ENCODE measurements at places on chromosomes 4 and X. TPM values are rescaled to one million over a fixed set of nuclear protein-coding genes. Genes with fewer than 3 reads are reported as not detected.
A peak's percentile ranks its signal among the peaks of the same experiment; 100 is the strongest.

- DNase-seq: no peak
Measured at GRCh38 chrX:132378281-132378680, 110.6 kb downstream of the MBNL3 start.

DNA sequence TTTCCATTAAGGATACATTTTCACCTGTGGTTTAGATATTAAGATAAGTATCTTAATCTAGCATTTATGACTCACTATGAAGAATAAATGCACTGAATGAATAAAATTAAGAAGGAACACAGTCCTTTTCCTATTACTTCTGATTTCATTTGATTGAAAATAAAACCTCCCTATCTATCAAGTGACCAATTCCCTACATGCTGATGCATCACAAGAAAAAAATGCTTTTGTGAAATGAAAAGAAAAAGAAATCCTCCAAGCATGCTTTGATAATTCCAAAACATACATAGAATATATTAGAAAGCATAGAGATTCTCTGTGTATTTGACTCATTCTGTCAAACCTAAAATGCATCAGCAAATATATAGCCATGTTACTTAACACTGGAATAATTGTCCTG lies 37.1 kb downstream of the PCDH10 start:
- DNase-seq: no peak

DNA sequence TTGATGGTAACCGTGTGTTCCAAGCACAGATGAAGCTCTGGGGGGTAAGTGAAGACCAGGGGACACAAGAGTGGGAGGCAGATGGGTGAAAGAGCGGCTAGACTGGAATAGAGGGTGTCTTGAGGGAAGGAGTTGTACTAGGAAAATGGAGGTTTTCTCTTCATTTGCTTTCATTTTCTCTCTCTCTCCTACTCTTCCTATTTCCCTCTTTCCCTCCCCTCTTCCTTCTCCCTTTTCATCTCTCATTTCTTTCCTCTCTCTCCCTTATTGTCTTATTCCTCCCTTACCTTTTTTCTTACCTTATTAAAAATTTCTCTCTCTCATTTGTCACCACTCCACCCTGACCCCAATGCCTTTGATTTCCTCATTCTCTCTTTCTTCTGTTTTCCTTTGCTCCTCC lies 3.0 kb downstream of the ITGB1BP2 start:
- no peak for DNase-seq

DNA sequence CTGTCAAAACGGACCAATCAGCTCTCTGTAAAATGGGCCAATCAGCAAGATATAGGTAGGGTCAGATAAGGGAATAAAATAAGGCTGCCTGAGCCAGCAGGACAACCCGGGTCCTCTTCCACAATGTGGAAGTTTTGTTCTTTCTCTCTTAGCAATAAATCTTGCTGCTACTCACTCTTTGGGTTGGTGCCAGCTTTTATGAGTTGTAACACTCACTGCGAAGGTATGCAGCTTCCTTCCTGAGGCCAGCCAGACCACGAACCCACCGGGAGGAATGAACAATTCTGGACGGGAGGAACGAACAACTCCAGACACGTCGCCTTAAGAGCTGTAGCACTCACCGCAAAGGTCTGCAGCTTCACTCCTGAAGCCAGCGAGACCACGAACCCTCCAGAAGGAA lies 287.8 kb downstream of the RAPGEF2 start:
- DNase-seq: no peak

GRCh38 chrX:18098763-18099162 lies 121.9 kb downstream of the BEND2 start:
- DNase-seq: no peak

DNA sequence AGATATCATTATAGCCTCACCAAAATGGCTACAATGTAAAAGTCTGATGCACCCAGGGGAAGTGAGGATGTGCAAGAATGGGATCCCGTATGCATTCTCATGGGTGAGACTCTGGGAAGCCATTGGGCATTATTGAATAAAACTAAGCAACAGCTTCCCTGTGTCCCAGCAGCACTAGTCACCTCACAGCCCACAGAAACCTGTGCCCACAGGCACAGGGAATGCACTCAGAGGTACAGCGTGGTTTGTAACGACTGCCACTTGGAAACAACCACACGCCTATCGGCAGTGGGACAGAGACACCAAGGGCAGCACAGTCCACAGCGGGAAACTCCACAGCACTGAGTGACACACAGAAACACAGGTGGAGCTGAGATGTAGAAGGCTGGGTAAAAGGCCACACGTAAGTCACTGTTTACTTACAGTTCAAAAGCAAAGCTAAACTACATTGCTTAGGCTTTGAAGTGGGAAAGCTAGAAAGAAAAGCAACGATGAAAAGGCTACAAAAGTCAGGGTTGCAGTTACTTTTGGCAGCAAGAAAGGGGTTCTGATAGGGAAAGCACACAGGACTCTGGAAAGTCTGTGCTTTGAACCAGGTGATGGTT lies 69.2 kb downstream of the HAUS3 start:
- no peak for DNase-seq

DNA sequence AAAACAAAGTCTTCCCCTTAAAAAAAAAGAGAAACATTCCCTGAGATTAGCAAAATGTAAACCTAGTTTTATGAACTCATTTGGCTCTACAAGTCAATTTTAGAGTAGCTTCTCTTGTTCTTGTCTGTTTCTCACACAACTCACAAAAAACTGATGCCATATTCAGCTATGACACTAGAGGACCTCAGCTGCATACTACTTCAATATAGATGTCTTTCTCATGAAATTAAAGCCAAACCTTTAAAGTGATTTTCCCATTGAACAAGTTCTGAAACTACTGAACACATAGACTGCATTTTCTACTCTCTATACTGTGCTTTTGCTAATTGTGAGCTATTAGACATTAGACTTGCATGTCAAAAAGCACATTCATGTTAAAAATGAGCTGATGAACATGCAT lies 49.8 kb downstream of the TBCK start:
- no peak for DNase-seq

- DNase-seq: no peak
Measured at GRCh38 chr4:36064117-36064516, 180.2 kb downstream of the ARAP2 start.

DNA sequence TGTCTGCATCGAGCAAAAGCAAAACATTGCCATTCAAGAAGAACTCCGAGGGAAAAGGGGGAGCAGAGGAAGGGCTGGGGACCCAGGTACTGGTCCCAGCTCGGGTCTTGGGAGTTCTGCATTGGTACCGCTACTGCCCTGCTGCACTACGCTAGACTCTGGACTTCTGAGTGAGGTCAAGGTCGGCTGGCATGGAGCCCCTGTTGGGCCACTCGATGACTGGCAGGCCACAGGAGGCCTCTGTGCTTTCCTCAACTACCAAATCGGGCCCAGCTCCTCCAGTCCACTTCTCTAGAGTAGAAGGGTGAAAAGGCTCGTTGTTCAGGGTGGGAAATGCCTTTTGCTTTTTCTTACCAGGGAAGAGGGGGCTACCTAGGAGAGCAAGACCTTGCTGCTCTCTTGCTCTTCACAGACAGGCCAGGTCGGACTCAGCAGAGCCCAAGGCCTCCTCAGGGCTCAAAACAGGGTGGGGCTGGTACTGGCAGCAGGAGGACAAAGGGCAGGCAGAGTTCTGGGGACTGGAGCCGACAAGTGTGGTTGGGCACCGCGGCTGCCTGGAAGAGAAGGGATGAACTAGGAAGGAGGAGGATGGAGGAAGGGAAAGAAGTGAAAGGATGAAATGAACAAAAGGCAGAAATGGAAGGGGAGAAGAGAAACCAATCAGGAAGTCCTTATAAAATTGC lies 8.9 kb upstream of the IRAK1 start:
- no peak for DNase-seq

GRCh38 chrX:2264179-2265030 lies 236.4 kb downstream of the DHRSX start:
- DNase-seq: no peak

DNA sequence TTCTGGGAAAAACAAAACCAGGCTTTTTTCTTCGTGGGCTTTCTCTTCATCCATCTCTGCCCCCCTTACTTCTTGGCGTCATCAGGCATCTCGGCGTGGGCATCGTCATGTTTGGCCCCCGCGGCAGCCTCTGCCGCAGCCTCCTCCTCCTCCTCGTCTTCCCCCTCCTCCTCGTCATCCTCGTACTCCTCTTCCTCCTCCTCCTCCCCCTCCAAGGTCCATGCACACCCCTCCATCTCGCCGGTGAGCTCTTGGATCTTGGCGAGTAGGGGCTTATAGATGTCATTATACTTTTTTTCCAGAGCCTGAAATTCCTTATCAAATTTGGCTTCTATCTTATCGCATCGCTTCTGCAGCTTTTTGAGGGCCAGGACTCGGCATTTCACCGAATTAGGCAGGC lies 488 bp downstream of the NAP1L5 start:
- DNase-seq: peak; percentile 48

- no peak for DNase-seq
Measured at GRCh38 chr4:3305610-3306371, 13.0 kb downstream of the RGS12 start.

GRCh38 chrX:9132036-9132638 lies 98.2 kb upstream of the FAM9B start:
- DNase-seq: no peak

- no peak for DNase-seq
Measured at GRCh38 chrX:139924069-139924695, 8.7 kb downstream of the ATP11C start.

GRCh38 chr4:89226665-89227574 lies 80.7 kb downstream of the GPRIN3 start:
- DNase-seq: peak; percentile 63

GRCh38 chrX:42496239-42496638 lies 281.7 kb downstream of the PPP1R2C start:
- DNase-seq: no peak

TLR10 gene
- not detected for total RNA-seq

ACE2 gene
- 1.5 TPM for total RNA-seq

FRMPD3 gene
- 0.14 TPM for total RNA-seq

RNF128 gene
- 0.34 TPM for total RNA-seq

DRP2 gene
- total RNA-seq: 4.7 TPM
